Activated T-helper 1 cell treated with anti-CD3 and anti-CD28 coated beads, Interleukin-12 subunit alpha, Interleukin-12 subunit beta, Interleukin-2, Interleukin-4 antibody, amounts not matched to agents 30 ng/mL and 10 ng/mL and 1 ng/mL, durations not matched to agents 14 hours and 24 hours and 36 hours (primary cell): ENCODE measurements at places on chromosomes 2 and 18.

DNA sequence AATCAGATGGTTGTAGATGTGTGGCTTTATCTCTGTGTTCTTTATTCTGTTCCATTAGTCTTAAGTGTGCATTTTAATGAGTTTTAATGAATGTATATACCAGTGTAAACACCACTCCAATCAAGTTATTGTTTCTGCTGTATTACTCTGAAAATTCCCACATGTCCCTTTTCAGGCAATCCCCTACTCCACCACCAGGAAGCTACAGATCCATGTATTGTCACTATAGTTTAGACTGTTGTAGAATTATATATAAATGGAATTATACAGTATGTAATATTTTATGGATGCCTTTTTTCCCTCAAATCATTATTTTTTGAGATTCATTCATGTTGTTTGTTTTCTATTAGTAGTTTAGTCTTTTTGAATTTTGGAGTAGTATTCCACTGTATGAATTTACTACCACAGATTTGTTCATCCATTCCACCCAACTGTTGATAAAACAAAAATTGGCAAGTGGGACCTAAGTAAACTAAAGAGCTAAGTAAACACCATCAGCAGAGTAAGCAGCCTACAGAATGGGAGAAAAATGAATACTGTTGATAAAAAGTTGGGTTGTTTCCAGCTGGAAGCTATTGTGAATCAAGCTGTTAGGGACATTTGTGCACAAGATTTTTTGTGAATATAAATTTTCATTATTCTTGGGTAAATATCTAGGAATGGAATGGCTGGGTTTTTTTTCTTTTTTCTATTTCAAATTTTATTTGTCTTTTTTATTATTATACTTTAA, 262.0 kb downstream of the CAMKMT start:
- DNase-seq = no peak

- DNase-seq = no peak
Measured at GRCh38 chr18:32251466-32251865, 61.6 kb downstream of the MEP1B start.

- DNase-seq = no peak
Measured at GRCh38 chr2:145692971-145693478, 1173.1 kb upstream of the ZEB2 start.

DNA sequence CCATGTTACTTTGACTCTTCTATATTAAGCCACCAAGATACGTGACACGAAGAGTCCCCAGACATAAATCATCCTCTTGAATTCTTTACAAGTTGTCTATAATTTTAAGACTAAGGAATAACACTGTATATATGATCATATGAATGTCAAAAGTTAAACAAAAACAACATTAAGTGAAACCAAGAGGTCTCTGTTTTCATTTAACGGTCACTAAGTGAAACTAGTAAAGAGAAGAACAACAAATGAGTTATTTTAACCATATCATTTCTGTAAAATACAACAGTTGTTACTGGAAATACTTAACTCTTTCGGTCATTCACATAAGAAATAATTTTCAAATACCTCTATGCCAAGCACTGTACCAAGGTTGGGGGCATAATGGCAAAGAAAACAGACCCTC, 45.7 kb upstream of the STK17B start:
- DNase-seq = no peak

DNA sequence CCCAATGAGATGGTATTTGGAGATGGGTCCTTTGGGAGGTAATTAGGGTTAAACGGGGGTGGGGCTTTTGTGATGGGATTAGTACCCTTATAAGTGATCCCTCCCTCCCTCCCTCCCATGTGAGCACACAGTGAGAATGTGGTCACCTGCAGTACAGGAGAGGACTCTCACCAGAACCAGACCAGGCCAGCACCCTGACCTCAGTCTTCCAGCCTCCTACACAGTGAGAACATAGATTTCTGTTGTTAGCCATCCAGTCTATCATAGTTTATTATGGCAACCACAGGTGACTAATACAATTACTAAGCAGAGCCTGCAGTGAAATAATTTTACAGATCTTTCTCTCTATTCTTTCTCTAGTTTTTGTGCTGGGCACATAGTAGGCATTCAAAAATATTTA, 137.7 kb upstream of the PKDCC start:
- DNase-seq = no peak

- no peak for DNase-seq
Measured at GRCh38 chr2:128638341-128639119, 319.9 kb upstream of the HS6ST1 start.

- DNase-seq = no peak
Measured at GRCh38 chr2:233353769-233354499, at the start of gene DGKD. Gene DGKD, plus strand, starts transcription at chr2:233354494. Its CDS starts 25 bp downstream, at chr2:233354519.

GRCh38 chr2:201781557-201782051, 871 bp upstream of the ALS2 start:
- DNase-seq = no peak

GRCh38 chr2:222298311-222299150, at the start of gene PAX3:
Gene PAX3, minus strand, starts transcription at chr2:222298998. Its CDS starts 383 bp downstream, at chr2:222298615.
- DNase-seq = no peak

- DNase-seq = no peak
Measured at GRCh38 chr18:76442413-76443171, 52.5 kb downstream of the ZNF516 start.

- no peak for DNase-seq
Measured at GRCh38 chr2:5674026-5674340, 18.2 kb upstream of the SOX11 start.

DNA sequence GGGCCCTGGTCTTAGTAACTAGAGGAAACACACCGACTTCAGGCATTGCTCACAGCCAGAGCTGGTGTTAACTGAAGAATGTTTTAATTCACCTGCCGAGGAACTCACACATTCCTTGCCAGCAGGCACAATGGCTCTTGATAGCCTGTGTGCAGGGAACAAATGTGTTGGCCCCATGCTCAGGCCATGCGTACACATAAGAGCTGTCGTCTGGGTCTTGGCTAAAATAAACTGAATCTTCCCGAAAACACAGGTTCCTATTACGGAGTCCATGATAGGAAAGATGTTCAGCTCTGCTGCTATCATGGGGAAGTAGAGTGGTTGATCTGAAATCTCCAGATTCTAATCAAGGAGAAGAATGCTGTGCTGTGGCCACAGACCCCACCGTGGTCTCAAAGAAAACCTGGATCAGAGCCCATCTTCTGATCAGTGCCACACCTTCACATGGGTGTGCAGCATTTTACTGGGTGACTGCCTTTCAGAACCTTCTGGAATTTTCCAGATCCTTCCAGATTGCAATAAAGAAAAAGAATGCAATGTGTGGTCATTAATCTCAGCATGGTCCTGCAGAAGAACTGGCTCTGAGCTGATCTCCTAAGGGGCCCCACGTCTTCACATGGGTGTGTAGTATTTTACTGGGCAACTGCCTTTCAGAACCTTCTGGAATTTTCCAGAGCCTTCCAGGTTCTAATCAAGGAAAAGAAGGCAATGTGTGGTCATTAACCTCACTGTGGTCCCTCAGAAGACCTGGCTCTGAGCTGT, 17.2 kb downstream of the MBP start:
- DNase-seq = no peak

DNA sequence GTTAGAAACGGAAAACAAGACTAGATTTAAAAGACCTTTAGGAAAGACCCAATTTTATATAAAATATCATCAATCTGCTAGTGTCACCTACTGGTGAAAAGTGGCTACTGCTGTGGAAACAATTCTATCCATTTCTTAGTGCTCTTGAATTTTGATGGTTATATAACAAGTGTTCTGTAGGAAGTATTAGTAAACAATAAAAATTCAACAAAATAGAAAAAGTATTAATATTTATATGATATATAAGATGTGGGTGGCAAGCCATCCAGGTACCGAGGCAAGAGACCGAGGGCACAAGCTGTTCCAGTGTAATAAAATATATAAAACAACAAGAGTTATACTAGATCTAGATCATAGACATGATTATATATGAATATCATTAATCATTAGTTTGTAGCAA, 6.2 kb upstream of the TMEM87B start:
- DNase-seq = no peak

DNA sequence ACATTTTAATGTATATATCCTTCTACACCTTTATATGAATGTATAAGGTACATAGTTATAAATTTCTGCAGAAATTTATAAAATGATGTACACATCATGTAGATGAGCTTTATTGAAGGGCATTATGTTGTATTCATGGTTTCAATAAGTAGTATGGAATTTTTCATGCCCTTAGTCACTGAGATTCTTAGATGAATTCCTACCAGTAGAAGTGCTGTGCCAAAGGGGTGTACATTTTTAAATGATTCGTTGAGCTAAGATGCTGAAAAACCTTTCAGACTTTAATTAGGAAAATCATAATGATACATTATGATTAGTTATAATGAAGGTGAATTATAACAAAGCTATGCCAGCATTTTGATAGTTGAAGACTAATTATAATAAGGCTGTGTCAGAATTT, 115.2 kb downstream of the ZNF236 start:
- DNase-seq = no peak

GRCh38 chr2:240632306-240632721, 7.0 kb downstream of the GPR35 start:
- no peak for DNase-seq
